ENCODE measurements at places on chromosomes 11 and 22.

- no peak for DNase-seq
Observed at GRCh38 chr11:16078936-16079335, 277.4 kb downstream of the SOX6 start.

- no peak for DNase-seq
Observed at GRCh38 chr11:44244639-44245310, 65.2 kb downstream of the ALX4 start.

GRCh38 chr11:12824281-12825041, 150.2 kb downstream of the TEAD1 start:
- DNase-seq, result no peak

- no peak for DNase-seq
Observed at GRCh38 chr11:36763187-36763586, 165.2 kb upstream of the RAG2 start.

GRCh38 chr11:13160346-13160745, 117.2 kb upstream of the BMAL1 start:
- DNase-seq, result no peak

DNA sequence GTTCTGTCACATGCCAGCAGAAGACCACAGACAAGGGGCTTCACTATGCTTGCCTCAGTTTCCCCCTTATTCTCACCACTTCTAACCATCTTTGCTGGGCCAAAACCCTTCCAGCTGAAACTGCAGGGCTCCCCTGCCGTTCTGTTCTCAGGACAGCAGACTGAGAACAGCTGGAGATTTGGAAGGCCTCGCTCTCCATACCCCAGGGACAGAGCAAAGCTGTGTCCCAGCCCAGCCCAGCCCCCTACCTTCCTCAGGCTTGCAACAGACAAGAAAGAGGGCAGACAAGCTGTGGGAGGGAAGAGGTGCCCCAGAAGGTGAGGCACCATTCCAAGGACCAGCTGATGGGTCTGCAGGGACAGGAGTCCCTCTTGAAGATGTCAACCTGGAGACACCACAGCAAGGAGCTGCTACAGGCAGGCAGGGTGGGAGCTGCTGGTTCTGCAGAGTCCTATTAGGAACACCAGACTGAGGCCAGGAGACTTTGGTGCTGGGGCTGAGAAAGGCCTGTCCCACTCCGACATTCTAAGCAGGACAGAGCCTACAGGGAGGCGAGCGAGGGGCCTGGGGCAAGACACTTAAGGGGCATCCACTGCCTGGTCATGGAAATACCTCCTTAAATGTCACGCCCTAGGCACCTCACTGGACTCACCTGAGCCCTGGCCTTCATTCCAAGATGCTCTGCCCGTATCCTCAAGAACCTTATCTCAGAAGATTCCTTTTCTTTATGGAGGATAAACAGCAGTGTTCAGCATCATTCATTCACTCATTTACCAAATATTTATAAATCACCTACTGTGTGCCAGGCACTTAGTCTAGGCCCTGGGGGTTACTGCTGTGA, 6.9 kb downstream of the SCN2B start:
- DNase-seq, result no peak

DNA sequence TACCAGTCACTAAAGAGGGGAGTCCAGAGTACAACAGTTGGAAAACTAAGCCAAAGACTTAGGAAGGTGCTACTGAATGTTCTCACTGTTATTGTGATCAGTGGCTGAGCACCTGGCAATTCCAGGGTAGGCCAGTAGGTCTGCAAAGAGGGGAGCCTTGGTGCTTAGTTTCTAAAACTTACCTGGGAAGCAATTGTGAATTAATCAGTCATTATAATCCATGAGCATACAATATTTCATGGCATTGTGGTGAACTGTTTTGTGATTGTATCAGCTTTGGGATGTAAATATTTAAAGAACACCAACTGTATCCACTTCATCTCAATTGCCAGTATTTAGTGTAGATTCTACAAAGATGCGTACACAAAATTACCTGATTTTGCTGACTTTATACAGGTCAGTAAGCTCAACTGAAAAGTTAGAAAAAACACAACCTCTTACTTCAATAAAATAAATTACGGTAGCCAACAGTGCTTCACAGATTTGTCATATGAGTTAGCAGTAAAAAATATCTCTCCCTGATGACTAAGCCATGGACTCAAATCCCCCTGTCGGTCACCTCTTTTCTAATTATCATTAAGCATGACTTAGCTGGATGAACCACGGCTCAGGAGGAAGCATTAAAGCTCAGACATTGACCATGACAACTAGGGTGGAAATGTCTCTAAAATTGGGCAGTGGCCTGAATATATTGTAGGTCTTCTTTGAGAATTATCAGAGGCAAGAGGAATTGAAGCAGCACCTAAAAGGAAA, 30.8 kb upstream of the SORL1 start:
- no peak for DNase-seq

- DNase-seq, result no peak
Observed at GRCh38 chr11:84106541-84106940, 820.4 kb upstream of the CCDC90B start.

DNA sequence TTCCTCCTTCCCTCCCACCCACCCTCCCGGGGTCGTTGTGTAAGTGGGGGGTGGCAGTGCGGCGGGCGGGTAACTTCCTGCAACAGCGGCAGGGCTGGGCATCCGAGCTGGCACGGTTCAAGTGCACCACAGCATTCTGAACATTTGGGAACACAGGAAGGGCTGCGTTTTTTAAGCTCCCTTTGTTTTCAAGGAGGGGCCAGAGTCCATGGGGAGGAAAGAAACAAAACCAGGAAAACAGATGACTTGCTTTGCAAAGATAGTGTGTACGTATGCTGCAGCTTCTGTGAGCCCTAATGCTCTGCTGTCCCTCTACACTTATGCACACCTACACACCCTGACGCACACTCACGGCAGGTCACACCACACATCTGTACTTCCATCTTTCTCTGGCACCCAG, 152.5 kb downstream of the FBXO7 start:
- DNase-seq, result no peak

- no peak for DNase-seq
Observed at GRCh38 chr11:74581954-74582547, 10.3 kb upstream of the POLD3 start.
